ENCODE measurements at places on chromosomes 2 and 18. TPM values are rescaled to one million over a fixed set of nuclear protein-coding genes. Genes with fewer than 3 reads are reported as not detected.

DNA sequence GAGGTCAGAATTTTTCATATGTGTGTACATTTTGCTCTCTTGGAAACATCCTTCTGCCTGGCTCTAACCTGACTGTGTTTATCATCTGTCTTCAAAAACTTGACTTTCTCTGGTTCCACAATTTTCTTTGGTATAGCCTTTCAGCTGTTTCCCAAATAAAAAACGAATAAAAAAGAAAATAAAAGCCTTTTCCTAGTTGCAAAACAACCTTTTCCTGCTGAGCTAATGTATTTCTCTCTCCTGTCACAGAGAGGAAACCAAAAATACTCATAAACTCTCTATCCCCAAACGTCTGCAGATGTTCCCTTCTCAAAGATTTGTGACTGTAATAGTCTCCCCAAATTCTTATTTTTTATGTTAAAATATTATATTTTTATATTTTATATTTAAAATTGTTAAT, 505.3 kb upstream of the SLC39A10 start:
- DNase-seq = no peak

DNA sequence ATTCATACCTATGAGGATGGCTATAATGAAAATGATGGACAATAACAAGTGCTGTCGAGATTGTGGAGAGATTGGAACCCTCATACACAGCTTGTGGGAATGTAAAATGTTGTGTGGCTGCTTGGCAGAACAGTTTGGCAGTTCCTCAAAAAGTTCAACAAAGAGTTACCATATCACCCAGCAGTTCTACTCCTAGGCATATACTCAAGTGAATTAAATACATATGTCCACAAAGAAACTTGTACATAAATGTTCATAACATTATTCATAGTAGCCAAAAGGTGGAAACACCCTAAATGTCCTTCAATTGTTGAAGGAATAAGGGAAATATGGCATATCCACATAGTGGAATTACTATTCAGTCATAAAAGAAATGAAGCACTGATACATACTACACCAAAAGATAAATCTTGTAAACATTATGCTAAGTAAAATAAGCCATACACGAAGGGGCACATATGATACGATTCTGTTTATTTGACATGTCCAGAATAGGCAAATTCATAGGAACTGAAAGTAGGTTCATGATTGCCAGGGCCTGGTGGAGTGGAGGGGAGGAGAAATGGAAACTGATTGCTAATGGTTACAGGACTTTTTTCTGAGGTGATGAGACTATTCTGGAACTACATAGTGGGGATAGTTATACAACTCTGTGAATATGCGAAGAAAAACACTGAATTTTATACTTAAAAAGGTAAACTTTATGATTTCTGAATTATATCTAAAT, 92.1 kb downstream of the ADAM23 start:
- DNase-seq = no peak

DNA sequence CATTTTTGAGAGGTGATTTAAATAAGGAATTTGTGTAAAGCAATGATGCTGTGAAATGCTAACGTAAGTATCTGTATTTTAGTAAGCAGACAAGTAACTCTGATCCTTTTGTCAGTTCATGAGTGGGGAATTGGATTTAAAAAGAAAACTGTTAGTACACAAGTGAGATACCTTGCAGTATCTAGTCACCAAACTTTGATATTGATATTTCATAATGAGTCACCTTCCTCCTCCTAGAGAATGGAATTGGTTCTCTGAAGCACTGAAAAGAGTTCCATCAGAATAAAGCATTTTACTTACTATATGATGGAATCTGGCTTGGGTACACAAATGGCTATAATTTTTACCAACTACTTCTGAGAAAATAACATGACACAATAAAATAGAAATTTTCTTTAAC, 232.2 kb downstream of the ZNF804A start:
- DNase-seq = no peak

DNA sequence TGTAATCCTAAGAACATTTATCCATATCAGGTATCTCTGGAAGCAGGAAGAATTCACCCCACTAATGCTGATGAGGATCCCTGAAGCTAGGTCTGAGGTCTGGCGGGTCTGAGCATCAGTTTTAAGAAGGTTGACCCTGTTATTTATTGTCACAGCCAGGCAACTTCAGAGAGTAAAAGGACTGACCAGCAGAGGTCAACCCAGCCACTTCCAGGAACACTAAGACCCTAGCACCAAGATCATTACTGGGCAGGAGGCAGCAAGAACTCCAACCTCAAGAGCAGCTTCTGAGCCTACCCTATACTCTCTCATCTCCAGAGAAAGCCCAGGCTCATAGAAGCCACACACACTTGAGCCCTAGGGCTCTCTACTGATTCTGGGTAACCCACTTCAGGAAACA, 901.4 kb downstream of the DCDC2C start:
- DNase-seq = no peak

- no peak for DNase-seq
Measured at GRCh38 chr2:46601328-46601963, 122.1 kb downstream of the TMEM247 start.

- DNase-seq = no peak
Measured at GRCh38 chr18:44743631-44744030, 62.9 kb downstream of the SETBP1 start.

The TRIB2 gene
- total RNA-seq = 18.1 TPM

The RAPGEF4 gene
- total RNA-seq = 19.0 TPM

The RNF125 gene
- 21.4 TPM for total RNA-seq

The RMC1 gene
- total RNA-seq = 205 TPM

The MAT2A gene
- 67.7 TPM for total RNA-seq

The CLHC1 gene
- total RNA-seq = 116 TPM

The GCA gene
- total RNA-seq = 11.8 TPM
